ENCODE measurements at places on chromosomes 5 and 9.

GRCh38 chr5:81748556-81748955, 2.3 kb downstream of the SSBP2 start:
- DNase-seq: peak; percentile 31

- DNase-seq: no peak
Measured at GRCh38 chr9:93205896-93206575, 22.1 kb downstream of the WNK2 start.

DNA sequence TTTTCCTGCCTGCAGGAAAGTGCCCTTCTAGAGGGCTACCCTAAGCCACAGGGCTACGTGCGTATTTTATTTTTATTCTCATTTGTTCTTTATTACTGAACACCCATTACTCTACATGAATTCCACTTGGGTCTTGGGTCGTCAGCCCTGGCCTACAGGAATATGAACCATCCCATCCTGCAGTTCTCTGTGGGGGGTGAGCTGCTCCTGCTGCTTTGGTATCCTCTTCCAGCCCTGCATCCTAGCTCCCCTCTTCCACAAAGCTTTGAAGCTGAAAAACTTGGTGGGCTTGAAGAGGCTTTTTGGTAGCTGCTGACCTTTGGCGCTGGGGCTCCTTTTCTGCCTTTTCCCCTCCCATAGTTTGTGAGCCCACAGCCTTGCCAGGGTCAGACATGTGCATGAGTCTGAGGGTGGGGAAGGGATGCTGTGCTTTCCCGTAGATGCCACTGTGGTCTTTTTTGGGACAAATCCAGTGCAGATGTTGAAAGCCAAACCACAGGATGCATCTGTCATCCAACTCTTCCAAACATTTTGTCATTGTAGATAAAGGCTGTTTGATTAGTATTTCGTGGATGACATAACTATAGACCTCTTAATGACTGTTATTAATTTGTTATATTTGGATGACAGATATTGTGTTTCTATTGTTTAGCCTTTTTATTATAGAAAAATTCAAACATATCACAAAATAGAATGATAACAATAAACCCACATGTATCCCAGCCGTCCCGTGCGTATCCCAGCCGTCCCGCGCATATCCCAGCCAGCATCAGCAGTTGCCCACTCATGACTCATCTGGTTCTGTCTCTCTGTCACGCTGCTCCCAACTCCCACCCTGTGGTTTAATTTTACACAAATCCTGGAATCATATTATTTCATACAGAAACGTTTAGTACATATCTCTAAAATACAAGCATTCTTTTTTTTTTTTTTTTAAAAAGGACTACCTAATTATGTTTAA, 43.9 kb downstream of the SLC46A2 start:
- no peak for DNase-seq

GRCh38 chr5:52995095-52995494, 5.9 kb downstream of the ITGA2 start:
- peak; percentile 24 for DNase-seq

- DNase-seq: peak; percentile 41
Measured at GRCh38 chr9:98962861-98963260, 19.2 kb downstream of the COL15A1 start.

GRCh38 chr9:68678430-68678829, 26.6 kb upstream of the PIP5K1B start:
- DNase-seq: peak; percentile 2

GRCh38 chr5:14351845-14352712, 208.9 kb downstream of the TRIO start:
- DNase-seq: peak; percentile 86

DNA sequence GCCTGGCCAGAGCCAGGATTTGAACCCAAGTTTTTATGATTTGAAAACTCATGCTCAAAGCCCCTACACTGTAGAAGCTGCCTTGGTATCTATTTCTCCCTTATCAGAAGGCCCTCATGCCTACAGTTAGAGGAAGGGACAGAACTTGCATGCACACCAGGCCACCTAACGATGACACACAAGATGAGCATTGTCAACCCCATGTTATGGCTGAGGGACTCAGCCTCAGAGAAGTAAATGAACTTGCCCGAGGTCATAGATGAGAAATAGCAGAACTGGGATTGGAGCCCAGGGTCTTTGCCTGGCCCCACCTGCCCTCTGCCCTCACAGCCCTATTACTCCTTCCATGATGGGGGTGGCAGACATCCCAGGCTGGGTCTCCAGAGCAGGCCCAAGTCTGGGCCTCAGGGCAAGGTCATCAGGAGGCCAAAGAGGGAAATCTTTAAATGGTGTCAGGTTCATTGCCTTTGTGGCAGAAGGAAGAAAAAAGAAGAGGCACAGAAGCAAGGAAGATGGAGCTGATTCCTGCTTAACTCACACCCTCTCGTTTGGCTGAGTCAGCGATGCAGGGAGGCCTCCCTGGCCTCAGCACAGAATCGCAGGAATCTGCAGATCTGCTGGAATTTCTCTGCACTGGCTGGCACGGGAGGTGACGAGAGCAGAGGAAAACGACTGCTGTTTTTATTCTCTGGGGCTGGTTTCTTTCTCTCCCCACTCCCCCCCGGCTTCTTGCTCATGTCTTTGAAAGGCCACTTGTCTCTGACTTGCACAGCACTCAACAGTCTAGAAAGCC, 20.6 kb upstream of the CRB2 start:
- peak; percentile 70 for DNase-seq

GRCh38 chr5:160506006-160507004, 84.7 kb downstream of the PTTG1 start:
- peak; percentile 68 for DNase-seq

- no peak for DNase-seq
Measured at GRCh38 chr5:172883066-172883465, 49.0 kb downstream of the ERGIC1 start.

GRCh38 chr9:117887383-117887782, 183.2 kb downstream of the TLR4 start:
- DNase-seq: peak; percentile 0

- peak; percentile 88 for DNase-seq
Measured at GRCh38 chr5:172173564-172174153, 14.4 kb downstream of the STK10 start.

GRCh38 chr5:177509381-177509951, at the start of gene DOK3:
TSS of gene DOK3 (minus strand) at chr5:177509826. CDS start at chr5:177509540, 286 bp downstream.
- no peak for DNase-seq

GRCh38 chr9:124411514-124412227, 3.6 kb downstream of the PSMB7 start:
- DNase-seq: peak; percentile 92

- peak; percentile 28 for DNase-seq
Measured at GRCh38 chr9:75147638-75148037, 59.3 kb downstream of the OSTF1 start.

GRCh38 chr5:6592601-6593000, 40.2 kb downstream of the NSUN2 start:
- peak; percentile 74 for DNase-seq

Data from choroid plexus epithelial cell (primary cell).